HTR-8/SVneo (cell line): ENCODE measurements at places on chromosomes 3 and 15.

GRCh38 chr15:75309711-75310110 lies 26.2 kb upstream of the COMMD4 start:
- no peak for DNase-seq

DNA sequence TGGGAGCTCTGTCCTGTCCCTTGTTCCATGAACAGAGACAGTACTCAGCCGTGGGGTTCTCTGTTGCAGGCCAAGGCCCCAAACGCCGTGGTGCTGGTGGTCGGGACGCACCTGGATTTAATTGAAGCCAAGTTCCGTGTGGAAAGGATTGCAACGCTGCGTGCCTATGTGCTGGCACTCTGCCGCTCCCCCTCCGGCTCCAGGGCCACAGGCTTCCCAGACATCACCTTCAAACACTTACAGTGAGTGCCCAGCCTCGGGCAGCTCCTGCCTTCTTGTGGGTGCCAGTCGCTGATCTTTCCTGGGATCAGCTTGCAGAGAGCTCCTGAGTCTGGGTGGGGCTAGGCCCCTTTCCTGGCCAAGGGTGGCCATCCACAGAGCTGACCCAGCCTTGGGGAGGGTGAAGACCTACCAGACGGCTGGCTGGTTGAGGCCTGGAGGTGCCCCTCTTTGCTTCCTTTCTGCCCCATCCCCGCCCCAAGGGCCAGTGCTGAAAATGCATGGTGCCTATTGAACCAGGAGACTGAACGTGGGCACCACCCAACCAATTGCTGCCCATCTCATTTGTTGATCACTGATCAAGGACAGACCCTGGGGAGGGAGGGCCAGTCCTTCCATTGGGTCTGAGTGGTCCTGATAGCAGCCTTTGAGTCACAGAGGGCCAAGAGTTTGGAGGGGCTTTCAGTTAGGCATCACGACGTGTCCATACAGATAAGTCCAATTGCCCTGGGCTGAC lies 106.9 kb downstream of the LRRK1 start:
- no peak for DNase-seq

GRCh38 chr15:70608144-70608543 lies 155.2 kb downstream of the UACA start:
- DNase-seq: no peak

DNA sequence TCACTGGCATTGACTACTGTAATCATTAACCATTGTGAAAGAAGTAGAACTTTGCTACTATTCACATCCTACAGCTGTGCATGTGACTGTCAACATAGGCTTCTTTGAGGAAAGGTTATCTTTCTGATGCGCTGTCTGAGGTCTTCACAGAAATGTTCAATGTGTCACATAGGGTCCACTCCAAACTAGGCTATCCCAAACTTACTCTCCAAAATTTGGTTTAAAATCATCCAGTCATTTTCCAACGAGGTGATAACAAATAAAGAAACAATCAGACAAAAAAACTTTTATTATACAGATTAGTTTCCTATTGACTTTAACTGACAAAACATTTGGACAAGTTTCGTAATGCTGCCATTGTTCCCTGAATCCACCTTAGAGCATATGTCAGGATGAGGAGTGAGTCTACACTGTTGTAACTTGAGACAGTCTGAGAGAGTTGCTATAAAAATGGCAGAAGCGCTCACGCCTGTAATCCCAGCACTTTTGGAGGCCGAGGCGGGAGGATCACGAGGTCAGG lies 511.6 kb downstream of the PLOD2 start:
- no peak for DNase-seq

DNA sequence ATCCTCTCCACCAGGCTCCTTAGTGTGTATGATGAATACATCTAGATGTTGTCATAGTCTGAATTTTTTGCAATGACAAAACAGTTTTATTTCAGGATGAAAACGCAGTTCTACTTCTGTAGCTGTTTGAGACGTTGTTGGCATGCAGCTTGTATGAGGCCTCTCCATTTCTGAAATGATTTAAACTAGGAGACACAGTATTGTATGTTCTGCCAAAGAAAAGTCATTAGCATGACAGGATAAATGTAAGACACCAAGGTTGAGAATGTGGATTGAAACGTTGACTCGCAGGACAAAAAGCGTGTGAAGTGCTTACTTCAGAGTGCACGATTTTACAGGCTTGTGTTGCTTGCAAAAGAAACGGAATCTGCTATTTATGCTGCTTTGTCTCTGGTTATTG lies 35.3 kb downstream of the ABHD17C start:
- DNase-seq: no peak
